ENCODE measurements at places on chromosomes 2 and 18.
A peak's percentile ranks its signal among the peaks of the same experiment; 100 is the strongest.

DNA sequence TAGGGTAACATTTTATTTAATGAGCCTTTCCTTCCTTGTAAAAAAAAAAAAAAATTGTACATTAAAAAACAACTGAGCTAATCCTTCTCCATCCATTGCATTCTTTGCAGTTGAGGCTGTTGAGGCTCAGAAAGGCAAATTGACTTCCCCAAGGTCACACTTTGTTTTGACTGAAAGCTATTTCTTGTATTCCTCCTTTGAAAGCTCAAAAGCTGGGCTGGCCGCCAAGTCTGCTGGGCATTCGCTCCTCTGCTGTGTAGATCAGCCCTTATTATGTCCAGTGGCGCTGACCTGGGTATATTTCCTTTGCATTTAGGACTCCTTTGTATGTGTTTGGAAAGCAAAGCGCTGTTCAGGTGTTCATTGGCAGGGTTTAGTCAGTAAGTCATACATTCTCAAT, 44.0 kb downstream of the SGPP2 start:
- DNase-seq, result no peak

GRCh38 chr2:168734199-168734760, 68.2 kb upstream of the NOSTRIN start:
- no peak for DNase-seq

GRCh38 chr2:133711201-133711600, 142.9 kb upstream of the NCKAP5 start:
- DNase-seq, result no peak

- DNase-seq, result no peak
These were observed 329.7 kb upstream of the ZEB2 start for GRCh38 chr2:144849612-144850011.

DNA sequence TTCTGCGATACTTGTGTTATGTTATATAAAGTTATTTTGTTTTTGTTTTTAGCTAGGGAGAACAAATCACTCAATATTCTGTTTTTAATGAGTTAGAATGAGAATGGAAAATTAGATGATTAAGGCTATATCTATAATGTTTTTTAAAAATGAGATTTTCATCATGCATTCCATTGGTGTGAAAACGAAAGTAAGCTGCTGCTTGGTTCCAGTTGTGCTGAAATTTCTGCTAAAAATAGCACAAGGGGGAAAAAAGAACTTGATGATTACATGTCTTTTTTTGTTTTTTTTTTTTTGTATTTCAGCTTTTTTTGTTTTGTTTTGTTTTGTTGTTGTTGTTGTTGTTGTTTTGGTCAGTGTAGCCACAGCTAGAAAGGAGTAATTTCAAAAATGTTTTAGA, 242.6 kb upstream of the KCNJ3 start:
- no peak for DNase-seq

DNA sequence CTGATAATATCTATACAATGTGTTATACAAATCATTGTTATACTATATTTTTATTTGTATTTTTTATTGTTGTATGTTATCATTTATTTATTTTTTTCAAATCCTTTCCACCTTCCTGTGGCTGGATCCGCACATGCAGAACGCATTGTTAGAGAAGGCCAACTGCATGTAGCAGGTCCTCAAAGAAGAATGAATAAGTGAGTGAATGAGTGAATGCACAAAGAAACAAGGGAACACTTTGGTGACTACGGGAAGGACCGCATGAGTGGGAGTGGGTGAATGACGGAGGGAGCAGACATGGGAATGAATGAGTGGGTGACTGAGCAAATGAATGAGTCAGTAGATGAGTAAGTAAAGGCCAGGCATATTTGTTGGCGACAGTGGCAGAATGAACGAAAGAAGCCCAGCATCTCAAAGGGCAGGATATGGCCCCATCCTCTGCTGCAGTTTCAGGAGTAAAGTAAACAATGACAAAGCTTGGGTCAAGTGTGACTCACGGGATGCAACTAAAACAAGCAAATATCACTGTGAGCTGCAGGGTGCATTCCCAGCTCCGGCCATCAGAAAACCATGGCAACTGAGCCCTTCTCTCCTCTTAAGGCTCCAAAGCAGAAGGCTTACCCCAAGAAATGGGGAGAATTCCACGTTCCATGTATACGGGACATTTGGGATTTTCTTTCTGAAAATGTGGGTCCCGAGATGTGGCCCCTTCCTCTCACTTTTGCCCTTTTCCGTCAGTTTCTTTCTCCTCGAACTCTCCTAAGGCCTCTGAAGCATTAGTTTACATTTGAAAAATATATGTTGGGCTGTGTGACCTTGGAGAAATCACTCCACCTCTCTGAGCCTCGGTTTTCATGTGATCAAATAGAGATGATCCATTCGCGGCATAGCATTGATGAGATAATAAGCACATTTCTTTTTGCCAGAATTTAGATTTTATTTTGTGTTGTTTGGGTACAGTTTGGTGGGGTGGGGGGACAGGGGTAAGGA, 24.5 kb downstream of the KCNF1 start:
- DNase-seq, result peak; percentile 7

GRCh38 chr2:14756122-14756541, 123.6 kb downstream of the LRATD1 start:
- DNase-seq, result no peak

GRCh38 chr2:152231446-152231845, 55.9 kb upstream of the STAM2 start:
- DNase-seq, result no peak

DNA sequence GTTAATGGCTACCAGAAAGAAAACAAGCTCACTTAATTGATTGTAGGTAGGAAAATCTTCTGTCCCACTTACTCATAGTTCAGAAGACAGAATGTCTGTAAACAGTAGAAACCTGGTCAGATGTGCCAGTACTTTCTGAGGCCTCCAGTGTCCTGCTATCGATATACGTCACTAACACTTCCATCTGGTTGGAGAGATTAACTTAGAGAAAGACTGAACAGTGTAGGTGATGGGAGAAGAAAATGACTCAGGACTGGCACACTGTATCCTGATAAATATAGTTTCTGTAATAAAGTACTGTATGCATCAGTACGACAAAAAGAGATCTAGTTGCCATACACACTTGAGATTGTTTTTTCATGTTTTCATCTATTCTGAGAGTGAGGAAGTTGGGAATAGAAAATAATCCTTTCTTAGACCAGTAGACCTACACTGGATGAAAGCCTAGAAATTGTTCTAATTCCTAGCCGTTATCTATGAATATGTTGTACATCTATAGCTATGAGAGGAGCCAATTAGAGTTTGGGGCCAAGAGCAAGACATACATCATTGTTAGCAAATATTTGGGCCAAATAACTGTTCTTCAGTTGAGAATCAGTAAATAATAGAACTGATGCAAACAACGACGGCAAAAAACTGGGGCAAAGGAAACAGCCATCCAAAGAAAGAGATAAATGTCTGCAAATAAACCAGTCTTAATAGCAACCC, 105.9 kb downstream of the NAT8 start:
- no peak for DNase-seq

- no peak for DNase-seq
These were observed 51.2 kb upstream of the POMC start for GRCh38 chr2:25219621-25220020.

DNA sequence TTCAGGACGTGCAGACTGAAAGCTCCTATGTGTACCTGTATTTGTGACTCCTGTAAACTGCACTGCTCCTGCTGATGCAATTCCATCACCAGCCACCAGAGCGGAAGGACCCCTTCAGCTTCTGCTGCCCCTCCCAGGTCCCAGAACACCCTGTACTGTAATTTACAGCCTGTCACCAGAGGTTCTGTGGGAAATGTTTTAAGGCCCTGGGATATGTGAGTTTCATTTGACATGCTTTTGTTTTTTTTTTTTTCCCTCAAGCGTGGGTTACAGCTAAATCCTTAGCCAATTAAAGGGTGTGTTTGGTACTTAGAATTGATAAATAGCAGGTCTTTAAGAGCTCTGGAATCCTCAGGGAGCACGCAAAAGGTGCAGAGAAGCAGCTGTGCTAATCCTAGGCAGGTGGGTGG, 79.4 kb downstream of the KCTD1 start:
- DNase-seq, result no peak

DNA sequence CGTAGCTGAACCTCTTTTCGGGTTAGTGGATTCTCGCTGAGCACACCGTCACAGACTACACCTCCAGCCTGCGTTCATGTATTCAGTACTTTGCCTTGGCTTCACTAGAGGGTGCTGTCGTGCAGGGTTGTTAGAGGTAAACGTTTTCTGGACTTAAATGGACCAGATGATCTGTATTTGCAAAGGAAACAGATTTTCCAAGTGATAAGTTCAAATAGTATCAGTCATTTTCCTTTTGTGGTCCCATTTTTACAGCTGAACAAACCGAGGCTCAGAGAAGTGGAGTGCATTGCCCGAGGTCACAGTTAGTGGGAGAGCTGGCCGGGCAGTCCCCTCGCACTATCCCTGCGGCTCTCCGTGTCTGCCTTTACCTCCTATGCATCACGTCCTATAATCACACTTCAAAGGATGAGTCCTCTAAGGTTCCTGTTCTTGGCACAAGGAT, 125.9 kb downstream of the MAP4K4 start:
- DNase-seq, result peak; percentile 70

GRCh38 chr2:108346827-108347226, 30.9 kb upstream of the SULT1C4 start:
- no peak for DNase-seq

- DNase-seq, result peak; percentile 23
These were observed 29.5 kb upstream of the ITGB6 start for GRCh38 chr2:160229591-160229990.

GRCh38 chr2:15734674-15735483, 143.2 kb downstream of the DDX1 start:
- no peak for DNase-seq

GRCh38 chr2:37168217-37168981, 11.6 kb upstream of the EIF2AK2 start:
- DNase-seq, result no peak

DNA sequence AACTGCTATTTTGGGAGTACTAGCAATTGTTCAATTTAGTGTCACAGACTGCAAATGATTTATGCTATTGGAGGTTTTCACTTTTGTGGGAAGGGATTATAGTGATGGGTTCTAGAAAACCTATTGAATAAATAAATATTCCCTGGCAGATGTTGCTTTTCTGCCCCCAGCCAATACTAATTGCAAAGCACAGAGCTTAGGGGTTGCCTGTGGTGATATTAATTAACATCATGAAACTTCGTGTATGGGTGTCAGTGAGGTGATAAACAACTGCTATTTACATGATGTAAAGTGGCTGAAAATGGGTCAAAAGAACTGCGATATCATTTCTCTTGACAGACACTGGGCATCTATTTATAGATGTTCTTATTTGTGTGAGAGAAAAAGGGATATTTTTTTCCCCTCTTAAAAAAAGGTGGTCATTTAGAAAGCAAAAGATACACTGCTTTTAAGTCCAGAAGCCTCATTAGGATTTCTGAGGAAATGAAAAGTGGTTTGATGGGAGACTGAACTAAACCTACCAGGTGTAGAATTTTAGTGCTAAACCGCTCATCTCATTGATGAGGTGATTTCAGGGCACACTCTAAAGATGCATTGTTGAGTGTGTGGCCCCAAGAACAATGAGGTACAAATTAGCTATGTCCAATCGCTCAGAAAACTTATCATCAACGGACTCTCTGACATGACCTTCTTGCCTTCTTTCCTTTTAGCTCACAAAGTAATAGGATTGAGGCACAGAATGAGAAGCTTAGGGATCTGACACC, 116.7 kb upstream of the CHST9 start:
- DNase-seq, result no peak

DNA sequence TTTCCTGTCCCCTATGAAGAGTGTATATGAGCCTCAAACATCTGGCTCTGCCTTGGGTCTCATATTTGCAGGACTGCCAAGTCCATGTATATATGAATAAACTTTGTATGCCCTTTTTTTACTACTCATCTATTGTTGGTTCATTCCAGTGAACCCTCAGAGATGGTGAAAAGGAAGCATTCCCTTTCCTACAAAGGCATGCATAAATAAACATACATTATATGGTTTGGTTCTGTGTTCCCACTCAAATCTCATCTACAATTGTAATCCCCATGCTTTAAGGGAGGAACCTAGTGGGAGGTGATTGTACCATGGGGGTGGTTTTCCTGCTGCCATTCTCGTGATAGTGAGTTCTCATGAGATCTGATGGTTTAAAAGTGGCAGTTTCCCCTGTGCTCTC, 534.2 kb downstream of the SPAG16 start:
- DNase-seq, result no peak

GRCh38 chr2:65416945-65417344, 15.5 kb downstream of the SPRED2 start:
- peak; percentile 84 for DNase-seq

- no peak for DNase-seq
These were observed 48.1 kb downstream of the ATOH8 start for GRCh38 chr2:85801871-85802270.

DNA sequence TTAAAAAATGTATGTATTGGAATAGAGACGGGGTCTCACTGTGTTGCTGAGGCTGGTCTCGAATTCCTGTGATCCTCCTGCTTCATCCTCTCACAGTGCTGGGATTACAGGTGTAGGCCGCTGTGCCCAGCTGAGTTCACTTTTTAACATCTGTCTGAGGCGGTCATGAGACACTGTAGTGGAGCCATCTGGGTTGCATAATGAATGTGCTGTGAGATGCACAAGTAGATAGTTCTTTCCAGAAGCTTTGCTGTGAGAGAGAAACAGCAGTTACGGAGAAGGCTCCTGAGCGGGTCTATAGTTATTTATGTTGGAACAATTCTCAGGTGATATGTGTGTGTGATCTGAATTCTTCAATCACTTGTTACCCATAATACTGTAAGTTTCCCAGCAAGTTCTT, 3.1 kb downstream of the RMC1 start:
- no peak for DNase-seq
